ENCODE measurements at places on chromosomes 7 and 10.

DNA sequence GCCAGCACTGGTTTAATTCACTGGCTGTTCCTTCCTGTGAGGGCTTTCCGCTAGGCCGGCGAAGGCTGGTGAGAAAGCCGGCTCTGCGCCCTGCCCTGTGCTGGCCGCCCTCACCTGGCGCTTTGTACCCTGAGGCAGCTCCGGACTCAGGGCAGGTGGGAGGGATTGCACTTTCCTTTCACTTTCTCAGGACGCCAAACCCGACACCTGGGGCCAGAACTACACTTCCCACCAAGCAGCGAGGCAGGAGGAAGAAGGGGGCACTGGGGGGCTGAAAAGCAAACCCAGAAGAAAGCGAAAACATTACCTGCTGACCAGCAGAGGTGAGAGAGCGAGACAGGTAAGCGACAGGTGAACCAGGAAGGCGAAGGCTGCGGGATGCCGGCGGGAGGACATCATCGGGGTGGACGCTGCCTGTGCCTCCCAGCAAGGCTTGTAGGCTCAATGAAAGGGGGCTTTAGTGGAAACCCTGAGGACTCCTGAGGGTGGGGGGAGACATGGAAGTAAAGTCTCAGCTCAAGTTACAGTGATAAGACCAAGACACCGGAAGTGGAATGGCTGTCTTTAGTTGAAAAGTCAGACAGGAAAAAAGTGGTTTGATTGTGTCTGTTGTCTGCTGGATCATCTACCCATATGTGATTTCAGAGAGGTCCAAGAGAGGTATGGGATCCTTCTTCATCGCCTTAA is at the start of gene RAB19:
Gene RAB19, plus strand, starts transcription at position 181 of the 687 bp plus-strand sequence. CDS start 3,589 bp downstream, outside the sequence.
- DNase-seq: peak; percentile 65

DNA sequence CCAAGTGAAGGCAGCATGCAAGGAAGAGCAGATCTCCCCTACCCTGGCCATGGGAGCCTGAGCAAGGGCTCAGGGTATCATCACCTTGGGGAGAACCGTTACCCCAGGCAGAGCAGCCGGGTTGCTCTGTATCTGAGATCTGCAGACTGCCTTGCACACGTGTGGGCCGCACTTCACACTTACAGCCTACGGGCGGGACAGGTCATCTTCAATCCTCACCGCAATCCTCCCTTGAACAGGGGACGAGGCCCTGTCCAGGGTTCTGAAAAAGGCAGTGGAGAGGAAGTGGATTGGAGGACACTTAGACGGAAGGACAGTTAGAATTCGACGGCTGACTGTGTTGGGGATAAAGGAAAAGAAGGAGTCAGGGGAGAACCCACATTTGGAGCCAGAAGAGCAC is 51.4 kb downstream of the NPS start:
- no peak for DNase-seq

DNA sequence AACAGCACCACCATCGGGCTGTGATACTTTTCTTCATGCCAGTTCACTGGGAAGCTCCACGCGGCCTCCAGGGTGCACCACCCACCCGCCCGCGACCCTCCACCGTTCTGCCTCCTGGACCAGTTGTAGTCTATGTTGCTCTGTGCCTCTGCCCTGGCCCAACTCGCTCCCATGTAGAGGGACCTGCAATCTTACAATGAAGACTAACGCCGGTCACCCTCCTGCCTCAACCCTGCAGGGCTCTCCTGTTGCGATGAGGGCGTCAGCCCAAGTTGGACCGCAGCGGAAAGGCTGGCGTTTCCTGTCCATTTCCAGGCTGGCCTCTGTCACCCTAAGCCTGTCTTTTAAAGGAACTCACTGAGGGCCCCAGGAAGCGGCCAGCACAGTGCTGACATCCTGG is 34.9 kb downstream of the IL15RA start:
- DNase-seq: no peak

DNA sequence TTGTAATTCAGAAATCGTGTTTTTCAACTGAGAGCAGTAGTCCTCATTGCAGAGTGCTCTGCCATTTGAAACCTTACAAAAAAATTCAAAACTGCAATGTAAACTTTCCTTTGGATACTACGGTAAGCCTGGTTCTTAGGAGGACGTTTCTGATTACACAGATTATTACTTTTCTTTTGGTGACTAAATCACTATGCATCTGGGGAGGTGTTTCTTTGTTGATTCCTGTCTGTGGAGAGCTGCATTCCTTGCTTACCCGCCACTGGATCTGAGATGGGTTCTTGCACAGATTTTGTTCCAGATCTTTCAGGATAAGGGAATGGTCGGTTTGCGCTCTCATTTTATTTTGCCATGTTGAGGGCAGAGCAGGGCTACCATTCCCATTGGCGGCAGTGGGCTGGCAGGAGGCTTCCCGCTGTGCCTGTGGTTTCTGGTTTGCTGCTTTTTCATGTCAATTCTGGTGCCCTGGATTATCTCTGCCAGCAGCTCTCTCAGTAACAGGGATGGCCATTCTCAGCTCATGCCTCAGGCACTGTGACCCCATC is 485.1 kb downstream of the GLRX3 start:
- no peak for DNase-seq

DNA sequence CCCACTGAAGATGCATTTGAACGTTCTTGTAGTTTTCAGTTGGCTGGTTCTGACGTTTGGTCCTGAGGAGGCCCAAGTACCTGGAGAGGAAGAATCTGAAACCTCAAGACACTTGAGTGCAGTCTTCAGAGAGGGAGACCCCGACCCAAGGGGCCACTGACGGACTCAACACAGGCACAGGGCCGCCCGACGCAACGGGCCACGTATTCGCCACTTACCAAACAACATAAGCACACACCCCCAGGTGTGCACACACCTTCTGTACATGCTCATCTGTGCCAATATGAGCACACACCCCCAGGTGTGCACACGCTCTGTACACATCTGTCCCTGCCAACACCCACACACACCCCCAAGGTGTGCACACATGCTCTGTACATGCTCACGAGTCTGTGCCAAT is 68.5 kb downstream of the DIP2C start:
- DNase-seq: no peak

DNA sequence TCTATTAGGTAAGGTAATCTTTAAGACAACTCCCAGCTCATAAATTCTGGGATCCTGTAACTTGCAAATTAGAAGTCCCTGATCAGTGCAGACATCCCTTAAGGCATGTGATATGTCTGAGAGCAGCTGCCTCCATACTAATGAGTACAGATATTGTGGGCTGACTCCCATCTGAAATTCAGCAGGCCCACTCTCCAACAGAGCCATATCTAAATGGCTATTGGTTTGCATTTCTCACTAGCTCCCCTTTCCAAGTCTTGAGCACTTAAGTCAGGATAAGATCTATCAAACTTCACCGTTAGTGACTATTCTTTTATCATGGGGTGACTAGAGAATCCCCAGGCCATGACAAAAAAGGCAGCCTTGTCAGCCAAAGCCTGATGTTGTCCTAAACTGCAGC is 785.4 kb downstream of the IPMK start:
- DNase-seq: no peak

DNA sequence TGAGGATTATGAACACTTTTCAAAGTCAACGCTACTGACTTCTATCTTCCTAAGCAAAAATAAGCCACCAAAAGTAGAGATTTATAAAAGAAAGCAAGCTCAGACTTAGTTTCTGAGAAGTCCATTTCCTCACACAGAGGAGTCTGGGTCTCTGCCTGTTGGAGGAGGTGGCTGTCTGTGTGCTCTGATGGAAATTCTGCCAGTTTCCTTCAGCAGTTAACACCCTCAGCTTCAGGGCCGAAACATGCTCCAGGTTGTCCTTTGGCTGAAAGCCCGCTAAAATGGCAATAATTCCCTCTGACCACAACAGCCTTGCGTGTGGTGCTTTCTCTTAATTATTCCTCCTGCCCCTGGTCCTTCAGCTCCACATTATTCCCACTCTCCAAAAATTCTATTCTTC is 127.8 kb upstream of the LAMB4 start:
- DNase-seq: no peak

DNA sequence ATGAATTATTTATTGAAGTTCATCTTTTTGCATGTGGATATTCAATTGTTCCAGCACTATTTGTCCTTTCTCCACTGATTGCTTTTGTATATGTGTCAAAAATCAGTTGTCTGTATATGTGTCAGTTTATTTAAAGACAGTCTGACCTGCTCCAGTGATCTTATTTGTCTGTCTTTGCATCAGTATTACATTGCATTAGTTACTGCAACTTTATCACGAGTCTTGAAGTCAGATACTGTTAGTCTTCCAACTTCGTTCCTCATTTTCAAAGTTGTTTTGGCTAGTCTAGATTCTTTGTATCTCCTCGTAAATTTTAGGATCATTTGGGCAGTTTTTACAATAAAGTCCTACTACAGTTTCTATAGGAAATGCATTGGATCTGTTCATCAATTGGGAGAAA is 166.4 kb downstream of the CELF2 start:
- no peak for DNase-seq

DNA sequence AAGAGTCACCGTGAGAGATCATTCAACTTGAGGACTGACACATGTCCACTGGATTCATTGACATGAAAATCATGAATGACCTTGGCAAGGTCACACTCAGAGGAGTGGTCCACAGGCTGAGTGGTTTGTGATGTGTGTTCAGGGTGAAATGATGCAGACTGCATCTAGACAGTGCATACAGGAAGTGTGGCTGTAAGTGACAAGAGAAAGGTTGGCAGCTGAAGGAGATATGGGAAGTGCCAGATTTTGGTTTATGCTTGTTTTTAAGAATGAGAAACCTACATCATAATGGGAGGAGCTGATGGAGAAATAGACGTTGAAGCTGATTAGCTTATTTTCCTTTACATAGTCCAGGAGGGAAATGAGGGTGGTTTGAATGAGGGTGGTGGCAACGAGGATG is 64.8 kb upstream of the VIPR2 start:
- peak; percentile 30 for DNase-seq

- no peak for DNase-seq
Observed at GRCh38 chr7:117949232-117949631, 76.0 kb upstream of the CTTNBP2 start.

GRCh38 chr7:122584676-122585251 is 114.2 kb downstream of the RNF133 start:
- DNase-seq: no peak

DNA sequence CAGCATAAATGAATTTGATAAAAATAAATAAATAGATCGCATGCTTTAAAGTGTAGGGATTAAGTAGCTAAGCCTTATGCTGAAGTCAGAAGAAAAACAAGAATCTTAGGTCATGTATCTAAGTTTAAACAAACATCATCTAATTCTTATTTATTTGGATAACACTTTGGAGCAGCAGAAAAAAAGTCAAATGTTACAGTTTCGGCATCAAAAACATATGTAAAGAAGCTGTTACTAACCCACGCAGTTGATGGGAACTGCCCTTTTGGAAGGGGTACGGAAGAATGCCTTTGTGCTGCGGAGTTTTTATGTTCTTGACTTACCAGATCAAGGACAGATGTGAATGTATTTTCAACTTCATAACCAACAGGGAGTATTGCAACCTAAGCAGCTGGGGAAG is 37.3 kb upstream of the HABP2 start:
- no peak for DNase-seq

GRCh38 chr7:88243345-88243909 is 23.6 kb upstream of the SRI start:
- peak; percentile 0 for DNase-seq

DNA sequence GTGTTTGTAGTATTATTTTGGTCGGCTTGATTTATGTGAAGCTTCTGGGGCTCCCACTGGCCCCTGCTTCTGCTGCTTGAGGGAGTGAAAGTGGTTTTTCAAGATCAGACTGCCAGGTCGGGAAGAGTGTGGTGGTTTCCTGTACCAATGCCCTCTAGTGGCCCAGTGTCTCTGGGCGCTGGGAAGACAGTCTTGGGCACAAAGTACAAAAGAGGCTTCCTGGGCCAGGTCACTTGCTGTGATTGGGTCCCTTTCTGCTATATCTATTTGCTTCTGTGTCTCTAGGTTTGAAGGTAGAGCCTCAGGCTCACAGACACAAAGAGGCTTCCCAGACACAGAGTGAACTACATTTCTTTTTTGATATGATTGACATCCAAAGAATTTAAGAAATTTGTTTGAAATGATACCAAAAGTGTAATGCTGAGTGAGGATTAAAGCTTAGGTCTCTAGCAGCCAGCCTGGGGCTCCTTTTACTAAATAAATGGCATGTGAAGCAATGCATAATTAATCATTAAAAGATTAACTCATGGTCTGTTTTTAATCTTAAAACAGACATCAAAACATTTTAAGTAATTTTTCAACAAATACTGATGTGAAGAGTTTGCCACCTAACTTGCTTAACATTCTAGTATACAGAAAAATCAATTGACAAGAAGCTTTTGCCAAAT is 36.3 kb downstream of the ABCB1 start:
- DNase-seq: peak; percentile 31

- DNase-seq: no peak
Observed at GRCh38 chr10:99927721-99928280, 81.9 kb downstream of the DNMBP start.

GRCh38 chr10:91061608-91062007 is 140.7 kb upstream of the ANKRD1 start:
- no peak for DNase-seq

- no peak for DNase-seq
Observed at GRCh38 chr10:28453926-28454325, 79.0 kb upstream of the WAC start.

- DNase-seq: no peak
Observed at GRCh38 chr7:104627516-104627915, 299.1 kb downstream of the LHFPL3 start.

DNA sequence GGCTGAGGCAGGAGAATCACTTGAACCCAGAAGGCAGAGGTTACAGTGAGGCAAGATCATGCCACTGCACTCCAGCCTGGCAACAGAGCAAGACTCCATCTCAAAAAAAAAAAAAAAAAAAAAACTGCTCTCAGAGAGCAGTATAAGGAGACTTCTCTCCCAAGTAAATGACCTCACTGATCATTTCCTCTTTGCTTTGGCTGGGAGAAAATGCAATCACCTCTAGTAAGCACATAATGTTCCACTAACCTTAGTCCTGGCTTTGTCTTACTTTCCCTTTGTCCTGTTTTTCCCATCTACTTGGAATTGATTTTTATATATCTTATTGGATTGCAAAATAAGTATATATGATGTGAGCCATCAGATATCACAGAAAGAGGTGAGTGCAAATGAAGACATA is 2.5 kb downstream of the SLC25A13 start:
- DNase-seq: no peak

DNA sequence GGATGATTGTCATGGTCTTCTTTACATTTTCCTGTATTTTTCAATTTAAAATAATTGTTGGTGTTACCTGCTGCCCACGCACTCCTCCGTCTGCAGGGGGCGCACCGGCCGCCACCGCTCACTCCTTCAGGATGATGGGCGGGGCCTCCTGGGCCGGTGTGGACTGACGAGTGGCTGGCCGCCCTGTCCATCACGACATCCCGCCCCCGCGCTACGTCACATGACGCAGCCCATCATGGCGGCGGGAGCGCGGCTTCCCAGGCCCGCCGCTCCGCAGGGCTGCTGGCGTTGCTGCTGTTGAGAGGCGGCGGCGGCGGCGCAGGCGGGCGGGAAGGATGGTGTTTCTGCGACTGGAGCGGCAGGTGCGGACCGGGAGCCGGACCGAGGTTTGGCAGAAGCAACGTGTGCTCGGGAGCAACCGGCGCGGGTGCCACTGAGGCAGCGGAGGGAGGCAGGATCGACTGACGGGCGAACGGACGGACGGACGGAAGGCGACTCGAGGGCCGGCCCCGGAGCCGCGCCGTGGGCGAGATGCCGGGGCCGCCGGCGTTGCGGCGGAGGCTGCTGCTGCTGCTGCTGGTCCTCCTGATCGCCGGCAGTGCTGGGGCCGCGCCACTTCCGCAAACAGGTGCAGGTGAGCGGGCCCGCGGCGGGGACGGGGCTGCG is at the start of gene LMTK2:
Gene LMTK2, plus strand, starts transcription at position 216 of the 666 bp plus-strand sequence. Its CDS starts 316 bp downstream, at position 532.
- peak; percentile 96 for DNase-seq

GRCh38 chr10:131980761-131981428 is 828 bp downstream of the BNIP3 start:
- no peak for DNase-seq

- DNase-seq: no peak
Observed at GRCh38 chr10:95445223-95445836, 115.8 kb downstream of the SORBS1 start.

All from CD4-positive, alpha-beta T cell treated with Interleukin-12 subunit alpha and Interleukin-12 subunit beta, for 1 hour (primary cell).